Stimulated activated CD4-positive, alpha-beta T cell treated with anti-CD3 and anti-CD28 coated beads, TNF-alpha, amount 100 ng/mL, for 24 hours (primary cell): ENCODE measurements at places on chromosomes 7 and 10.
A peak's percentile ranks its signal among the peaks of the same experiment; 100 is the strongest.

DNA sequence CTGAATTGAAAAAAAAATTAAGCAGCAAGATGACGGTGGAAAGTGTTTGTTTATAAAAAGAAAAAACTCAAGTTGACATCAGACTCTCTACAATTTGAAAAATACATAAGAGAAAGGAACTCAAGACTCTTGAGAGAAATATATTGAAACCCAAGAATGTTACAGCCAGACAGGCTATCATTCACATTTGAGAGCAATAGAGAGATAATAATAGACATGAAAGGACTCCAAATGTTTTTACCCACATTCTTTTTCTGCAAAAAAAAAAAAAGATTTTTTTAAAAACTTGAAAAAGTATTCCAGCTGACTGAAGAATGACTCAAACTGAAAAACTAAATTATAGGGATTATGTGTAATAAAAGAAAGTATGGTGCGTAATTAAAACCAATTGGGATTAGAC, 532.4 kb downstream of the INHBA start:
- DNase-seq, result no peak

GRCh38 chr10:128860574-128860973, 606.5 kb upstream of the MGMT start:
- DNase-seq, result no peak

DNA sequence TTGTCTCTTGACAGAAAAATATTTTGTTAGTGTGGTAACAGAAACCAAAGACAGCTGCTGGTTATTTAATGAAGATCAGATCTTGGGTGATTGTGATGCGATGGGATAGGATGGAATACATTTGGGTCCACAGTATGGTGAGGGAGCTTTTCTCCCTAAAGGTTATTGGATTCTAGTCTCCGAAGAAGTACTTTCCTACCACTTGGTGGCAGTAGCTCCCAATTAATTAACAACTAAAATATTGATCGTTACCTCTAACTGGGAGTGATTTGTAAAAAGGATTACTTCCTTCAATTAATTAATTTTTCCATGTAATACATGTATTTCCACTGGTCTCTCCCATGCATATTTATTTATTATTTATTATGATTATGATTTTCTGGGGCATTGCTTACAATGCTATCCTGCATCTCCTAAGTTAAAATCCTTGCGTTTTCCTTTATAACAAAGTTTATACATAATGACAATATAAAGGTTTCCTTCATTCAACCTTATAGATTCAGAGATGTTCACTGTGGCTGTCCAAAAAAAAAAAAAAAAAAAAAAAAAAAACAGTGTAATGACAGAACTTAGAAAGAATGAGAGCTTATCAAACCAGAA, 25.6 kb downstream of the TMEM196 start:
- no peak for DNase-seq

DNA sequence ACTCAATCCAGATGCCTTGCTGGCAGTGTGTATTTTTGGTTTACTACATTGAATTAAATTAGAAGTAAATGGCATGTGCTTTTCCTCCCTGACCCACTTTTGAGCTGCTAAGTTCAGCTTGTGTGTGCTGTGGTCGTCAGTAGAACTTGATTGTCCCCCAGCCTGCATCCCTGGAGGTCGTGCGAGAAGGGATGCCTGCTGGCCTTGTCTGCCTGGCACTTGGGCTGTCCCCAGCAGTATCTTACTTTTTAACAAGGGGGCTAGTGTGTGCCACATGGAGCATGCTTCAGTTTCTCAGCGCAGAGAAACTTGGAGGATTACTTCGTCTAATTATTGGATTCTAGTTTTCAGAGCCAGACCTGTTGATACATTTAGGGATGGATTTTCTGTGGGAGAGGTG, 80.2 kb downstream of the ADCY1 start:
- no peak for DNase-seq

DNA sequence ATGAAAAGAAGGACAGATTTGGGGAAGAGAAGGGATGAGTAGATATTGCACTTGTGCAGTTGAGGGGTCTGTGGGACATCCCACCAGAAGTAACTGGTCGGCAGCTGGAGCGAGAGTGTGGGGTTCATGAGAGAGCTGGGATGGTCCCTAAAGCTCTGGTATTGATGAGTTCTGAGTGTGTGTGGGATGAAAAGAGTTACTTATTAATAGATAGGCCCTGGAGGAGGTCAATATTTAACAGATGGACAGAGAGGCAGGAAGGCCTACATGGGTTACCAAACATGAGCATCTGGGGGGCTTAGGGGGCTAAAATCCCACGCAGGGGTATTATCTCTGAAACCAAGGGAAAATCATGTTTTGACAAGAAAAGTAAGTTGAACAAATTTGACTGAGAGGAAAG, 95.7 kb upstream of the SFMBT2 start:
- DNase-seq, result no peak

DNA sequence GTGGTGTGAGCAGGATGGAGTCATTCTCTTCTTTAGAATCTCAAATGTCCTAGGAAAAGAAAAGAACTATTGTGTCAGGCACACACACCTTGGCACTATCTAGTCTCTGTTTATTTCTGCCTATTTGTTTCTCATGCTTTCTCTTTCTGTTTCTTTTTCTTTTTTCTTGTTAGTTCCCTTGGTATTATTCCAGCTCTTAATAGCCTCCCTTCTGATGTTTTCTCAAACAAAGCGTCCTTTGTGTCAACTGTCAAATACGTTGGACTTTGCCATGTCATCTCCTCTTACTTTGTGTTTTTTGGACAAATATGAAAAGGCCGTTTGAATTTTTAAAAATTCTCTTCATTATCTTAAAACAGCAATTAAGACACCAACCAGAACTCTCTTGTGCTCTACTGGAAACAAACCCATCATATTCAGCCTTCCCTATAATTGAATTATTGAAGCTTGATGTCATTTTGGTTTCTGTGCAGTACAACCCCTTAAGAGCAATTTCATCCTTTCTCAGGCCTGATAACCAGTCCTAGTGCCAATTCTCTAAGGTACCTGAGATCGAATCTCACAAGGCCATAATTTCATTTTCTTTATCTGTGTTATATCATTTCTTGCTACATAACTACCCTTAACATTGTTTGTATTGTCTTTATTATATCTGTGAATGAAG, 497.8 kb upstream of the NRP1 start:
- no peak for DNase-seq

GRCh38 chr10:33249659-33250345, 84.7 kb downstream of the NRP1 start:
- no peak for DNase-seq

GRCh38 chr10:101612086-101612485, 24.0 kb downstream of the DPCD start:
- DNase-seq, result no peak

DNA sequence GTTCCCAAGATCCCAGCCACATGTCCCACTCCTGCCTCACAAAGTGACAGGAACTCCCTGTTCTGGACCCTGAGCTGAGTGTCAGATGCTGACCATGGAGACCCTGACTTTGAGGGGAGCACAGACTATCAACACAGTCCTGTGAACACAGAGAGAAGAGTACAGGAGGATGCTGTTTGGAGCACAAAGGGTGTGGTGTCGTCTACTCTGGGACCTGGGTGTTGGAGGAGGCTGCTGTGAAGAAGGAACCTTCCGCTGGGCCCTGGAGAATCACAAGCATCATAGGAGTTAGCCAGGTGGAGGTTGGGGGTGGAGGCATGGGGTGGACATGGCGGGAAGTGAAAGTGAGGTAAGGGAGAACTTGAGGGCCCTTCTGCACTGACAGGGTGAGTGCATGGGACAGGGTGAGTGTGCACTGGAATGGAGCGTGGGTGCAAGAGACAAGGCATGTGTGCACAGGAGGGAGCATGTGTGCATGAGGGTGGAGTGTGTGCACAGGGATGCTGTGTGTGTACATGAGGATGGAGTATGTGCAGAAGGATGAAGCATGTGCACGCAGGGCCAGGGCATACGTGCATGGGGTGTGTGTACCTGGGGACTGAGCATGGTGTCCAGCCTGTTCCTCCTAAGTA, 70.7 kb upstream of the ANTXRL start:
- no peak for DNase-seq

DNA sequence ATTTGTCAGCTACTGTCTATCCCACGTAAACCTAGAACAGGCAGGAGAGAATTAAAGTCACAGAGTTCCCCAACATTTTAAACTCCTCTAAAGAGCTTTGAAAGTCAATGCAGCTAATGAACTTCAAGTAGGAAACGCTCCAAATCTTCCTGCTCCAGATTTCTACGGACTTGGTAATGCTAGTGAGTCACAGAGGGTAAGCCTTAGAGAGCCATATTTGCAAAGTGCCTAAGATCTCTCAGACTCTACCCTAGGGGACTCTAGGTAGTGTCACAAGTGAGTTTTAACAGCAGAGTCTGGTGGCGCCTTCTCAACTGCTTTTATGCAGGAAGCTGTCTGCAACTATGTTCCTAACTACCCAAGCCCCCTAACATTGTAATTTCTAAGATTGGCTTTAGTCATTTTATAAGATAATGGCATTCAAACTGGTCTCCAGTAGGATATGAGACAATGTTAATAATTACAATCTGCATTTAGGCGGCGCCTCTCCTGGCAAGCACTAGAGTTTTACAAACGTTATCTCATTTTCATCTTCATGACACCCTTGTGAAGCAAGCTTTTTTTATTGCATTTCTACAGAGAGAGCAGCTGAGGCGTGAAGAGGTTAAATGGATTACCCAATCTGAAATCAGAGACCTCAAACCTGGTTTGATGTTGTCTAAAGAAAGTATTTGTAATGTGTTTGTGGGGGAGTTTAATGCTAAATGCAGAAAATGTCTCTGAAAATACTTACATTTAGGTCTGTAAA, 22.0 kb upstream of the FZD1 start:
- DNase-seq, result no peak

DNA sequence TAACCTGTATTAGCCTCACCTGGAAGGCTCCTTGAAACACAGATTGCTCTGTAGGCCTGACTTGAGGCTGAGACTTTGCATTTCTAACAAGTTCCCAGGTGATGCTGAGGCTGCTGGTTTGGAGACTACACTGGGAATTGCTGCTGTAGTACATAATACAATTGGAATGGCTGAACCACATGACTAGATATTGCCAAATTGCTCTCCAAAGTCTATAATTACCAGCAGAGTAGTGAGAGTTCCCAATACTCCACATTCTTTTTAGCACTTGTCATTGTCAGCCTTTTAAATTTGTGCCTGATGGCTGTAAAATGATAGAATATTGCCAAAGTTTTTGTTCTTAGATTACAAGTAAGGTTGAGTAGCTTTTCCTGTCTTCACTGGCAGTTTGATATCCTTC, 39.9 kb downstream of the PLEKHA8 start:
- no peak for DNase-seq

DNA sequence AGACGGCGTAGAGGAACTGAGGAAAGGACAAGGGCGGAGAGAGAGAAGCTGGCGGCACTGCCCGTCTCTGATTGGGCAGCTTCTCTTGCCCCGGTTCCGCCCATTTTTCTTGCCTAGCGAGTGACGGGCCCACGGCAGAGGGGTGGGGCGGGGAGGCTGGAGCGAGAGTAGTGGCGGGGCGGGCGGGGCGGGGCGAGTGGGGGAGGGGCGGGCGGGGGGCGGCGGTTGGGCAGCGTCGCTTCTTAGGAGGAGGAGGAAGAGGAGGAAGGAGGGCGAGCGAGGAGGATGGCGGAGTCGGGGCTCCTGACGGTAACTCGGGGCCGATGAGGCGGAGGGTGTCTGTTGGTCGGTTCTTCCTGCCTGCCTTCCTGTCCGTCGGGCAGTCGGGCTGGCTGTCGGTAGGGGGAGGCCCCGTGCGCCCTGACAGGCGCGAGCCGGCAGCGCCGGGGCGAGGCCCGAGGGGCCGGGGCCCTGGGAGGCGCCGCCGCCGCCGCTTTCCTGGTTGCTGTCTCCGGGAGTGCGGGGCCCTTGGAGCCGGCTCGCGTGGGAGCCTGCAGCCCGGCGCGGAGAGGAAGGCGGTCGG, at the start of gene SHOC2:
TSS of gene SHOC2 (plus strand) at position 256 of the 583 bp plus-strand sequence. CDS start 44,755 bp downstream, outside the sequence.
- DNase-seq, result peak; percentile 98

DNA sequence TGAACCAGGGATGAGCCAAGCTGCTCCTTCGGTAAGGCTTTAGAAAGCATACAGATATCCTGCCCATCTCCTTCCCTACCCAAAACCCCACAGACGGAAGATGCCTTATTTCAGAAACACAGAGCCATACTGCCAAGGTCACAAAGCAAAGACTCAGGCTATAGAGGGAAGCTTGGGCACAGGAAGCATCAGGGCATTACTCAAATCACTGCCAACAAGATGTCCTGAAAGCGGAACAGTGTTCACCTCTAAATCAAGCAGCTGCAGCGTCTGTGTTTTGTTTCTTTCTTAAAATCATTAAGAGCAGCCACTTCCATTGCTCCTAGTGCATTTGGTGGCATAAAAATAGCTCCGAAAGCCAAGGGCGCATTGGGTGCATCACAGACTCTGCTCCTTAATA, 307.3 kb downstream of the SORCS1 start:
- DNase-seq, result no peak

DNA sequence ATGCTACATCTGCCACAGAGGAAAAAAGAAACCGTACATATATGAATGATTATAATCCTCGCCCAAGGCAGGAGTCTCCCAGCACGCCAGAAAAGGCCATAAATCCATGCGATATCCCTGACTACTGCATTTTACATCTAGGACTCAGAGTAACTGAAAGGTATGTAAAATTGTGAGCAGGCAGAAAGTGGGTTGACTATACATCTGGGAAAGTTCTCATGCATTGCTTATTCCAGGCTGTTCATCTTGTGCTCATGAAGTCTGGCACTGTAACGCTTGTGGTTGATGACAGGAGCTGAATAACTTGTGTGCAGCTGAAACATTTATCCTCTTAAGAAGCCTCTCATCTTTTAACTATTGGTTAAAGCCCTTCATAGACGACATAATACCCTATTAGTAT, 193.4 kb upstream of the STEAP4 start:
- no peak for DNase-seq

GRCh38 chr7:75881436-75882095, 2.7 kb downstream of the RHBDD2 start:
- DNase-seq, result no peak

GRCh38 chr10:104300736-104301292, 31.8 kb downstream of the GSTO2 start:
- DNase-seq, result no peak

DNA sequence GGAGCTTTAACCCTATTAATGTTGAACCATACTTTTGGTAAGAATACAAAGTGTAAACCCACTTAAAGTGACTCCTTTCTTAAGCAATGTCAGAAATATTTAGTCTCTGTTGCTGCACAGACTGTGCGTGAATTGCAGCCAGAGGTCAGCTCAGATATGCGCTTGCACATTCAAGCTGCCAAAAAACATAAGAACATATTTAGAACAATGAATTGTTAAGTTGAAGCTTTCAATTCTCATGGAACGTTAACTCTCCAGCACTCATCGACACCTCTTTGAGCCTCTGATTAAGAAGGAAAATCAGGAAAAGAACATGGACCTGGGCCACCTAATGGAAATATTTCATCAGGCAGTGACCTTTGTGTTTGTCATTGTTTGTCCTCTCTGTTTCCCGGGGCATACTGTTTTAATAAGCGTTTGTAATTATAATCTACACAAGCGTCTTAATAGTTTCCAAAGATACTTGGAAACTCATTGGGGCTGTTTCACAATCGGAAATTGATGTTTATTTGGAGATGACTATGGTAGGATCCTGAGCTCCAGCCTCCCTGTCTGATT, 193.0 kb upstream of the CELF2 start:
- DNase-seq, result no peak
